ENCODE measurements at places on chromosomes 13 and 19. TPM values are rescaled to one million over a fixed set of nuclear protein-coding genes. Genes with fewer than 3 reads are reported as not detected.

GRCh38 chr13:112723771-112724170, 33.9 kb downstream of the ATP11A start:
- no peak for DNase-seq

DNA sequence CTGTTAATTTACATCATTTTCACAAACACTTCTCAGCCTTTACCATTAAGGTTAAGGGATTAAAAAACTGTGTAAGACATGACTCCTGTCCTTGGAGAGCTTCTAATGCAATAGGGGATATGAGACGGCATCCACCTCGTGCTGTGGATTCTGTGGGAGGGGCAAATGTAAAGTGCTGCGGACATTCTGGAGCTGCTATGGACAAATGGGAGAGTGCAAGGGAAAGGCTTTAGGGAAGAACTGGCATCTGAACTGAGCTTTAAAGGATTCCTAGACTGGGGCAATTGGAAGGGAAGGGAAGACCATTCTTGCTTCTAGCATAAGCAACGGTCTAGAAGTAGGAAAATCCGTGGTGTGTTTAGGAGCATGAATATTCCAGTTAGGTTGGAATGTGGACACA, 31.4 kb downstream of the CDADC1 start:
- DNase-seq: no peak

- DNase-seq: no peak
Observed at GRCh38 chr13:49329831-49330545, 82.3 kb downstream of the CDADC1 start.

The SMIM44 gene
- total RNA-seq: not detected

GRCh38 chr13:31684466-31684865, 54.9 kb upstream of the RXFP2 start:
- DNase-seq: no peak

The CGB3 gene
- not detected for total RNA-seq

Data from CD8-positive, alpha-beta memory T cell (primary cell).